ENCODE measurements at places on chromosomes 12 and 14.

DNA sequence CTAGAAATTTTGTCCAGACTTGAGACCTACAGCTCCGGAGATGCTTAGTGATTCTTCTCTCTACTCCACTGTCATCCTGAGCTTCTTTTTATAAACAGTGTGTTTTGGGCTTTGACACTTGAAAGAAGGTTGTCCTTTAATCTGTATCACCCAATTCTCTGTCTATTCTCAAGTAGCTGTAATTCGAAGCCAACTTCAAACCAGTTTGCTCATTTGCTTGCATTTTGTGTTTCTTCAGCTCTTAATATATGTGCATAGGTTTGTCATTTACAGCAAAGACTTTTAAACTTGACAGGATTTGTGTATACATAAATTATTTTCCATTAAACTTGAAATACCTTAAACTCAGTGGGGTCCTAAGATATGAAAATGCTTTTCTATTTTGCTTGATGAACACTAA lies 16.4 kb upstream of the MYBPC1 start:
- no peak for DNase-seq

DNA sequence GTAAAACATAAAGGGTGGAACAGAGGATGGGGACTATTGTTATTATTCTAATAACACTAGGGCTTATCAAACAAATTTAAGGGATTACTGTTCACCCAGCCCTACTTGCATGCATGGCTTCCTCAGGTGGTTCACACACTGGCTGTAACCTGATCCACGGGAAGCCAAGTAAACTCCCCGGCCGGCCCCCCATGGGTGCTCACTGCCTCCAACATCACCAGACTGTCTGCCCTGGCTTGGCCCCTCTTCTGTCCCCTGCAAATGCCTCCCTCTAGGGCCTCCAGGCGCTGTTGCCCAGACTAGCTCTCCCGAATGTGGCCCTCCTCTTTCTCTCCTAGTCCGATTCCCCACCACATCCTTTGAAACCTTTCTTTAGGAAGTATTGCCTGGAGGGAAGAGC lies 18.6 kb downstream of the FAIM2 start:
- no peak for DNase-seq

DNA sequence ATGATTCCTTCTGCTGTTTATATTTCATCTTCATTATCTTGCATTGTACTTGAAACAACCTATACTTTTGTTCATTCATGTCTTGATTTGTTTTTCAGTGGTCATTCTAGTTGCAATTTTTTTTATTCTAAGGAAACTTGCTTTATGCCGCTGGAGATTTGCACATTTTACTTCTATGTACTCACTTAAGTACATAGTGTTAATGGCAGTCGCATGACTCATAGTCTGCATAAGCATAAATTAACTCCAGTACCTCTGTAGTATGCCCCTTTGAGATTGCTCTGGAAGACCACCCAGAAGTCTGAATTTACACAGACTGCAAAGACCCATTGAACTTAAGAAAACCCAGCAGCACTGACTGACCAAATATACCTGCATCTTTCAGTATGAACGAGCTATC lies 77.0 kb downstream of the MSRB3 start:
- no peak for DNase-seq

DNA sequence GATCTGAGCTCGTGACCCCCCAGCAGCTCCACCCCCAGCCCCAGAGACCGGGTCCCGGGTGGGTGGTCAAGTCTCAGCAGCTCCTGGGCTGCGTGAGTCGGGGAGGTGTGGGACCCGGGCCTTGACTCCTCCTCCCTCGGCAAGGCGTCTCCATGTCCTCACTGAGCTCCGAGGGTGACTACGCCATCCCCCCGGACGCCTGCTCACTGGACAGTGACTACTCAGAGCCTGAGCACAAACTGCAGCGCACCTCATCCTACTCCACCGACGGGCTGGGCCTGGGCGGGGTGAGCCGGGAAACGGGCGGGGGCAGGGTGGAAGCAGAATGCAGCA lies 28.1 kb downstream of the PIGH start:
- DNase-seq: no peak

DNA sequence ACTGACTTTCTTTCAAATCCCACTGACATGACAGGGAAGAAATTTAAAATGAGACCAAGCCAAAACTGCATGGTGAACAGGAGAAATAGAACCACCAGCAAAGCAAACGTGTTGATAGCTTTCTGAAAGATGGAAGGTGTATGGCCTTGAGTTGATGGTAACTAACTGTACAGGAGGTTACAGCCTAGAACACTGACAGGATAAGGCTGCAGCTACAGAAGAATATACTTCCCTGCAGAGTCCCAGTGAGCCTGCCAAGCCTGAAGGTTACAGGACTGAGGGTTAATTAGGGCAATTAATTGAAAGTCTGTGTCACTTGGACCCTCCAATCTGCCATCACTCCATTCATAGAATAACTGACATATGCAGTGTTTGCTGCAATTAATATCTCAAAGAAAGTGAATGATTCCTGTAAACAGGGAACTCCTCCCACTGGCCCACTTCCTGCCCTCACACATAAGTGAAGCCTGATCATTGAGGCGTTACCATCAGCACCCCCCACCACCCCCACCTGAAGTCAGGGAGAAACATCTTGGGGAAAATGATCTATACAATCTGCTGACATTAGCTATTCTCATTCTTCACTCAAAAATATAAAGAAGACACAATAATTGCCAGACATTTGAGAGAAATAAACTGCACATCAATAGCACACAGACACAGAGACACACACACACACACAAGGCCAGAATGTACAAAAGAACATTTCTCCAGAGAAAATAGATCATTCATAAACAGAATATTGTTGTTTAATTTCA lies 73.4 kb downstream of the GTF2A1 start:
- no peak for DNase-seq

DNA sequence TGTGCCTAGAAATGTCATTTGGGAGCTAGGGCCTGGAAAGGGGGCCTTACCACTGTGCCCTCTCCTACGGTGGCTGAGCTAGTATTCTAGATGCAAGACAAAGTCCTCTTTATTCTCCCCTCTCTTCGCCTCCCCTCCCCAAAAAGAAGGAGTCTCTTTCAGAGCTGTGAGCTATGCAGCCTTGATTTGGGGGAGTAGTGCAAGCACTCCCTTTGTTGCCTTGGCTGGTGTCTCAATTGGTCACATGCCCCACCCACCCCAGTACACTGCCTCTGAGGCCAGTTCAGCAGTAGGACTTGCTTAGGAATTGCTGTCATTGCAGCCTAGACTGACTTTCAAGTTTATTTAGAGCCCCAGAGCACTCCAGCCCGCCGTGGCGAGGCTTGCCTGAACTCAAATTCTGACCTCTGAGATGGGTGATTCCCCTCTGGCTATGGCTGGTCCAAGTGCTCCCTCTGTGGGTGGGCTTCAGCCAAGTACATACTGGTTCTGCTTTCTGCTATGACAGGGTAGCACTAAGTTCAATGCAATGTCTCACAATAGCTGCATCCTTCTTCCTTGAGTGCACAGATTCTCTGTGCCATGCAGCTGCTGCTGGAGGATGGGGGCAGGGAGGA lies 37.0 kb upstream of the FBXO33 start:
- peak; percentile 34 for DNase-seq

DNA sequence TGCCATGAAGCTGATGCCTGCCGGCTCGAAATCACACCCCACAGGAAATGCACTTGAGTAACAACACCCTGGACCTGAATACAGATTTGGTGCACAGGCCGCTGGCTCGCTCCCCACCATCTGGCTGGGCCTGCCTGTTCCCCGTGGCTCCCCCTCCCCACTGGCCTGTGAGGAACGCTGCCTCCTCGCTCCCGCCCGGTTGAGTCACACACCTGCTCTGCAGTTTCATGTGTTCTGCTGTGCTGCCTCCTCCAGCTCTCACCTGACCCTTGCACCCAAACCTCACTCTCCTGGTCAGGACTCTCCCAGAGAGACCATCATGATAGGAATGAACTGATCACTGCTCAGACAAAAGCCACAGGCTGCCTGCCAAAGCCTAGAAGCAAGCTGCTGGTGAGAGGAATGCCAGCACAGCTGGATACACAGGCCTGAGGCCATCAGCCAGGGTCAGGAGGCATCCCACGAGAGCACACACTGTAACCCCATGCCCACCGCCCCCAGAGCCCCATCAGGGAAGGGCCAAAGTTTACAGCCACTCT lies 3.8 kb upstream of the SIVA1 start:
- no peak for DNase-seq

DNA sequence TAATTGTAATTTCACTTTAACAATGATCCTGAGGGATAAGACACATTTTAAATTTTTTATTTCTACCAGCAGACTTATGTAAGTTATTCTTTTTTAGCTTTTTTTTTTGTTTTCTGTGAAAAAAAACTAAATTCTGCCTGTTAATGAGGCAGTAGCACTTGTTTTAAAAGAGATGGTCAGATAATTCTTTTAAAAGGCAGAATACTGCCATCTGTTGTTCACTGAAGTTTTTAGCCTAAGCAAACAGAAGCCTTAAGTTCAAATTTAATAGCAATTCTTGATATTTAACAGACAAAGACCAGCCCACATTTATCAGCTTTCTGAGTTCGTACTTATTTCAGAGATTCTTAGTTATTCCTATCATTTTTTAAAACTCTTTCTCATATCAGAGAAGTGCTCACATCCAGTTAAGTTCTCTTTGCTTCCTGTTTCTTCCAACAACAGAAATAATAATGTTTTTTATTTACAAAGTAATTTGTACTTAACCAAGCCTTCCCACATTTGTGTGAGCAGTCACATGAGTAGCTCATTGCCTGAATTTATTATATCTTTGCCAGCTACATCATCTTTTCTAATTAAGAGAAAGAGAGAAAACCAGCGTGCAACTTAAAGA lies 93.4 kb upstream of the SLCO1C1 start:
- no peak for DNase-seq

- no peak for DNase-seq
These were observed 116.1 kb downstream of the SCARB1 start for GRCh38 chr12:124747426-124748161.

DNA sequence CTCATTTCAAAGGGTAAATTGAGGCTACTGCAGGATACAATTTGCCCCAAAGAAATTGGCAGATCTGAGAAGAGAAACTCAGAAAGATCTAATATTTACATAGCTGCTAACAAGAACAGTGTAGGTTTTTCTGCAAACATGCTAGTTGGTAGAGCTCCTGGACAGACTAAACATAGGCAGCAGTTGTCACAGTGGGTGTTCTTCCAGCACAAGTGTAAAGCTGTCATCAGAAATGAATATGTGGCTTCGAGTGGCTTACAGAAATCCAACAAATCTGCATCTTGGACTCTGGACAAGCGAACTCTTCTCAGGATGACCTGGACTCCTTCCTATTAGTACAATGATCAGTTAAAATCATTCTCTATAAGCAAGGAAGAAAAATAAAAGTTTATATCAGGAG lies 5.9 kb downstream of the CBX5 start:
- DNase-seq: no peak

GRCh38 chr12:63224396-63224795 lies 73.4 kb upstream of the AVPR1A start:
- no peak for DNase-seq

GRCh38 chr14:29752221-29752923 lies 175.3 kb downstream of the PRKD1 start:
- DNase-seq: no peak

GRCh38 chr14:24381363-24382063 lies 13.5 kb downstream of the NFATC4 start:
- no peak for DNase-seq

DNA sequence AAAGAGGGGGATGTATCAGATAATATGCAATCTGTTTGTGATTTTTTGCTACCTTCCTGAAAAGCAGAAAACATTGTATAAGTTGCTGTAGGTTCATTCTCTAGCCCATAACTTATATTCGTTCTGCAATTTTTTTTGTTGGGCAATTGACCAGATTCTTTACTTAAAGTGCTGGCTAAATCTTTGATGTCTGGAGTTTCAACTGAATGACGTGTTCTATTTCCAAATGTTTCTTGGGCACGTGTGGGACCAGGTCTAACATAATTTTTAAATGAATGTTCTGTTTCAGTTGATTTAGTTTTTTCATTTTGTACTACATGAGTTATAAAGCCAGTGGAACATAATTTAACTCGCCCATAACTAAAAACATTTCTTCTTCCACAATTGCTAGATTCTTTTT lies 3.8 kb downstream of the MLH3 start:
- no peak for DNase-seq

- DNase-seq: no peak
These were observed 59.5 kb upstream of the ANKS1B start for GRCh38 chr12:100044266-100044665.
